ENCODE measurements at places on chromosomes 12 and 14.

DNA sequence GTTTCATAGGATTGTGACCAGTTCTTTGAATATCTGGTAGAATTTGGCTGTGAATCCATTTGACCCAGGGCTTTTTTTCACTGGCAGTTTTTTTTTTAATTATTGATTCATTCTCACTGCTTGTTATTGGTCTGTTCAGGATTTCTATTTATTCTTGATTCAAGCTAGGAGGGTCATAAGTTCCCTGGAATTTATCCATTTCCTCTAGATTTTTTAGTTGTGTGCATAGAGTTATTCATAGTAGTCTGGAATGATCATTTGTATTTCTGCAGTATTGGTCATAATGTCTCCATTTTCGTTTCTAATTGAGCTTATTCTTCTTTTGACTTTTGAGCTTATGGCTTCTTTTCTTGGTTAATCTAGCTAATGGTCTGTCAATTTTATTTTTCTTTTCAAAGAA is 291.6 kb downstream of the AKAP6 start:
- DNase-seq = no peak

DNA sequence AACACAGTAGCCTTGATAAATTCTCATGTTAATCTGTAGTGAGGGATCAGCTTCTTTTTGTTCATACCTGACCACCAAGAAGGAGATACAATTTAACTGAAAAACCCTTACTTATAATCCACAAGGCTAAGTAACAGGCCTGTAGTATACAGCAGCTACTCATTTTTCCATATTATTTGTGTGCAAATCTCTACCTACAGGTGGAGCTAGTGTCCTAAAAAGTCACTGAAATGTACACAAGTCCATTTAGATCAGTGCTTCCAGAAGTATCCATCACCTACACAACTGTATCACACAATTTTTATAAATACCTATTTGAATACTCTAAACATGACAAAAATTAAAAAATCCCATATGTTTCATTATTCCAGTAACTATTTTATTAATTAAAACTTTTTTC is 173.2 kb downstream of the SLC35F4 start:
- no peak for DNase-seq

- DNase-seq = no peak
These were observed 431.6 kb downstream of the PDZRN4 start for GRCh38 chr12:41619705-41620104.

DNA sequence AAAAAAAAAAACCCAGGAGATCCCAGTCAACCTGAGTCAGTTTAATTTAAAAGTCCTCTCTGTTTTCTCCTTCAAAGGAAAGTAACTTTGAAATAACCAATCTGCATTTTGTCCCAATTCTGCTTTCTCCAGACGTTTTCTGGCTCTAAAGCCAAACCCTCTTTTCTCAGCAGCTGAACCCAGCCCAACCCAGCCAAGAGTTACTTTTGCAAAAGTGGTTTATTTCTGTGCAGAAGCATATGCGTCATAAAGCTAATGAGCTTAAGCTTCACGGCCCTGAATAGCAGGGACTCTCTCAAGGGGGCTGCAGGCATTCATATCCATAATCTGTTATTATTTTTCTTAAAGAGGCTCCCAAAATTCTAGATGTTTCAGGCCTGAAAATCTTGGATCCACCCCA is 176.6 kb downstream of the GALC start:
- no peak for DNase-seq

GRCh38 chr12:132356691-132357622 is 27.6 kb upstream of the GALNT9 start:
- no peak for DNase-seq

DNA sequence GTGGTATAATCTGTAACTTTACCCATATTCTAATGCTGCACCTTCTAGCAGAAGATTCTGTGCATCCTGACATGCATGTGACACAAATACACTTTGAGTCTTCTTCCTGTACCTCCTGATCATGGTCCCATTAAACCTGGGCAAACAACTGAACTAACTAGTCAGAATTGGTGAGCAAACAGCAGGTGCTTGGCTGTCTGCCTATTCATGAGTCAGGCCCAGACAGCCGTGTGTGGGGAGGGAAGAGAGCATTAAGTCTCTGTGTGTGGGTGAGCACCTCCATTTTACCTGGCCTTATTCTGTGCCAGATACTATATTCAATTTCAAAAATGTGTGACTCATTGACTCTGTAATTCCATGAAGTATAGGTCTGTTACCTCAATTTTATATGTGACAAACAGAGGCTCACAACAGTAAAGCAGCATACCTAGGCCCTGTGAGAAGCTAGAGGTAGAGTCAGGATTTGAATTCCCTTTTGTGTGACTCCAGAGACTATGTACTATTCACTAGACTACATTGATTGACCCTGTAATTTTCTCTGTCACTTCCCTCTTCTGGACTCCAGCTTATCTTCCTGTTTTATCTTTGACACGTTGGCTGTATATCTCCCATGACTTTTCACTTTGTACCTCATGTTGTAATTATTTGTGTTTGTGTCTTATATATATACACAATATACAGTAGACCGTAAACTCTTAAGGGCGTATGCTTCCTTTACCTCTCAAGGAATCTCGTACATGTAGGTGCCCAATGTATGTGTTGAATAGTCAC is 32.2 kb downstream of the SUSD6 start:
- DNase-seq = no peak

- no peak for DNase-seq
These were observed 19.4 kb downstream of the OTOGL start for GRCh38 chr12:80118565-80119324.

DNA sequence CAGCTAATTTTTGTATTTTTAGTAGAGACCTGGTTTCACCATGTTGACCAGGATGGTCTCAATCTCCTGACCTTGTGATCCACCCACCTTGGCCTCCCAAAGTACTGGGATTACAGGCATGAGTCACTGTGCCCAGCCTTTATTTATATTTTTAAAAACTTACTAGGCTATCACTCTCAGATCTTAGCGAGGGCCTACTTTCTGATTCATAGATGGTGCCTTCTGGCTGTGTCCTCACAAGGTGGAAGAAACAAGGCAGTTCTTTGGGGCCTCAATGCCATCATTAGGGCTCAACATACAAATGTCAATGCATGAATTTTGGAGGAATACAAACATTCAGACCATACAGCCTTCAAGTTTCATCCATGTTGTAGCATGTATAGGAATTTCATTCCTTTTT is 2.4 kb upstream of the DGLUCY start:
- no peak for DNase-seq

DNA sequence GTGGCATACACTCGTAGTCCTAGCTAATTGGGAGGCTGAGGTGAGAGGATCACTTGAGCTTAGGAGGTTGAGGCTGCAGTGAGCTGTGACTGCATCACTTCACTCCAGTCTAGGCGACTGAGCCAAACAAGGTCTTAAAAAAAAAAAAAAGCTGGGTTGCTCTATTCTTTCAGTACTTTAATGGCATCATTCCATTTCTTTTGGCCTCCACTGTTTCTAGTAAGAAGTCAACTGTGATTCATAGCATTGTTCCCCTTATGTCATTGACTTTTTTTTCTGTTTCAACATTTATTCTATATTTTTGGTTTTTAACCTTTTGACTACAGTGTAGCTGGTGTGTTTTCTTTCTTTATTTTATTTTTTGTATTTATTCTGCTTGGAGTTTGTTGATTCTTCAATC is 16.7 kb upstream of the PRKCH start:
- DNase-seq = no peak

GRCh38 chr14:104221636-104222369 is 83.4 kb downstream of the KIF26A start:
- no peak for DNase-seq

- no peak for DNase-seq
These were observed 76.4 kb upstream of the DICER1 start for GRCh38 chr14:95233702-95234241.

GRCh38 chr12:19908830-19909229 is 459.5 kb upstream of the PDE3A start:
- no peak for DNase-seq

- no peak for DNase-seq
These were observed 90.0 kb upstream of the EIF5 start for GRCh38 chr14:103243764-103244737.

DNA sequence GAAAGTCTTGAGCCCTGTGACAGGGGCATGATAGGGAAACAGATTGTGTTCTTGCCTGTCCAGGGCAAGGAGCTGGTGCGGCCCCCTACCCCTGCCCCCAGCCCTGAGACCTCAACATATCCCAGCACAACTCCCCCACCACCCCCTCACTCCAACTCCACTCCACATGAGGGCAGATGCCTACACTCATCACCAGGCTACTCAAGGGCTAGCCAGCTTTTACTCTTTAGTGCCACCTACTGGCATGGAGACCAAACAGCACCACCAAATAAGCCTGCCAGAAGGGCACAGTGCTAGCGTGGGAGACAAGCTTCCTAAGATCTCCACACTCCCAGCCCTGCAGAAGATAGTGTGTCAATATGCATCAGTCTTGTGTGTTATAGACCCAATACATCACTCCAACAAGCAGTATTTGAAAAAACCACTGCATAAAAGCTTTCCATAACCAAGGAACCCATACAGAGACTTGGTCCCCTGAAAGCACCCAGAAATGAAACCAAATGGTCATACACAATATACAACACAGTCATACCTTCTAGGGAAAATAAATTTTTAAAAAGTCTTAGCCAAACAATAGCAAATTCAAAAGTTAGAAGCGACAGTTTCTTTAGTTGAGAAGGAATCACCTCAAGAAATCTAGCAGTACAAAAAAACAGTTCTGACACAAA is 154.4 kb downstream of the KCNK10 start:
- DNase-seq = peak; percentile 13

GRCh38 chr12:90262251-90262650 is 553.6 kb upstream of the ATP2B1 start:
- no peak for DNase-seq

GRCh38 chr12:101570047-101570446 is 24.7 kb upstream of the MYBPC1 start:
- DNase-seq = no peak

DNA sequence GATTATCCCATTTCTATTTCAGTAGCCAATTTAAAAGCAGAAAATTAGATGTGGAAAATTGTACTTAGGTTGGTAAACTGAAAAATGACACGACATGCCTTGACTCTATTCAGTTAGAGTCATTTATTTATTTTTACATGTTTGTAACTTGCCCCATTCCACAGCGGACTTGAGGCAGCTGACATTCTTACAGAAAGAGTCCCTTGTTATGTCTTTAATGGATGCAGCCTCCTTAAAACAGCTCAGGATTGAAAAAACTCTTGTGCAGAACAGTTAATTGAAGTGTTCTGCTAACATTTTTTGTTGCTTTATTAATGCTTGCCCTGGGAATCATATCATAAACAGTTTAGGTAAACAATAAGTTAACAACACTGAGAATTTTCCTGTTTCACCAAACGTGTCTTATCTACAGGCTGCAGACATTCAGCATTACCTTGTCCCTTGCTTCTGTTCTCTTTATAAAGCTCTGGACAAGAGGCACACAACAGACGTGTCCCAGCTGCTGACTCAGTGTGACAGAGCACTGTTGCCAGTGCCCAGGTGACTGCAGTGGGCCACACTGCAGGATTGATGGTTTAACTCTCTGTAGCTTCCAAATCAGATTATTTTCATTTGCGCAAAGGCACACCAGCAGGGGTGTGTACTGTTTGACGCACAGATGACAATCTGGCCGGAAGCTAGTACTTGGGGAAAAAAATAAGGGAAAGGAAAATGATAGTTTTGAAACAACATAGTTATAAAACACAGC is 101.6 kb downstream of the PELI2 start:
- DNase-seq = no peak

- DNase-seq = no peak
These were observed 66.2 kb upstream of the DNM1L start for GRCh38 chr12:32612658-32613614.

GRCh38 chr12:87929346-87929745 is 99.9 kb downstream of the C12orf50 start:
- no peak for DNase-seq

DNA sequence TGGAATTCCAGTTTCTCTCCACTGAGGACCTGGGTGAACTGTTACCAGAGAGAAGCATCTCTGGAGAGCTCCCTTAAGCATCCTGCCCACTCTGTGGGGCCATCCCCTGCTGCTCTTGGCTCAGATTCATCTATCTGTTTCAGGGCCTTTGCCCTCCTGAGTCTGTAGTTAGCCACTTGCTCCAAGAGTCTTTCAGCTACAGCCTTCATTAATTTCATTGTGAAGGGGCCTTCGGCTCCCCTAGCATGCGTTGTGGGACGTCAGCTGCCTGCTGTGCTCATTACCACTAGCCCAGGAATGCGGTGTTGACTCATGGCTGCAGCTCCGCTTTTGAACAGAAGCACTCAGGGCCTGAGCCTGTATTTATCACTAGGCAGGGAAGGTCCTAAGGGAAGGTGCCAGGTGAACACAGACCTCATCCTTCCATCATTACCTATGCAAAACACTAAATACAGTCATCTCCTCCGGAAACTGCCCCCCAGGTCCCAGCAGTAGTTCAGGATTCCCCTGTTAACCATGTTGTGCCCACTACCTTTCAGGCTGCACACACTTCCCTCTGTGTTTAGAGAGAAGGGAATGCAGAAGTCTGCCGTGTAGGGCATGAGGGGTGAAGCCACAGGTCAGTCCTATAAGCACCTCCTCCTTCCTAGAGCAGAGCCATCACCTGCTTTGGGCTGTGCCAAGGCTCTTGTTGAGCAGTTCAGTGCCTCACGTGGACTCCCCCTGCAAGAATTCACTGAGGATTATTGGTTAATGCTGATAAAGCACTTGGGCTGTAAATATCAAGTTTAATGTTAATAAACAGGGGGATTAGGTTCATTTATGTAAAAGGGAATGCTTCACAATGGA is 191.4 kb downstream of the CACNA1C start:
- no peak for DNase-seq

GRCh38 chr14:93042968-93043940 is 72.5 kb downstream of the ITPK1 start:
- DNase-seq = no peak

DNA sequence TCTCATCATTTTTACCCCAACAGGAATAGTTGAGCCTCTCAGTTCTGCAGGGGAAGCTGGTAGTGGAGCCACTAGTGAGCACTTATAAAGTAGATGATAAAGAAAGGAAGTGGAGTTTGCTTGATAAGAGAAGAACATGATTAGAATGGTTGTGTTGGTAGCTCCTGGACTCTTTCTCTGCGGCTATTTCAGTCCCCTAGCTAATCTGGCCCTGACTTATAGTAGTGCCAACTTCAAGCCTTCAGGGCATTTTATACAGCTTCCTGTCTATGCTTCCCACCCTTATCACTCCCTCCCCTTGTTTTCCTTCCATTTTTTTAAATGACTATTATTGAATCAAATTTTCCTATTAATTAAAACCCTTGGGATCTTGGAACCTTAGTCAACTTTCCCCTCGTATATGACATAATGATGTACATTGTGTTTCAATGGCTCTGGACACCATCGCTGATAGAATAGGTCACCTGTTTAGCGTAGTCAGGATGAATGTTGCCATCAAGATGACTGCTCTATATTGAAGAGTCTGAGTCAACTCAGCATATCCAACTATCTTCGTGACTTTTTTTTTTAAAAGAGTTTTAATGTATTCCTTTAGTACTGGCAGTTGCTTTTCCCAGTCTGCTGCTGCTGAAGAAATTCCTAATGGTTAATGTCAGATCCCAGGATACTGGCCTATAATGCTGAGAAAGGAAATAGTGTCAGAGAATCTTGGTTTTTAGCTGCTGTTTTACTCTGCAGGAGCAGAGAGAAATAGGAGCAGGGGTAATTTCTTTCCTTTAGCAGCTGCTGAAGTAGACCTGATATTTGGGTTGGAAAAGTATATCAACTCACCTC is 16.2 kb upstream of the PCNX1 start:
- no peak for DNase-seq

Data from NK-92 treated with Interleukin-12 subunit alpha and Interleukin-12 subunit beta, amount 100 ng/mL, for 24 hours (cell line).